ENCODE measurements at places on chromosomes 5 and 9. TPM values are rescaled to one million over a fixed set of nuclear protein-coding genes. Genes with fewer than 3 reads are reported as not detected.

The TRIP13 gene
- total RNA-seq: 64.8 TPM

The PAPPA gene
- total RNA-seq: 33.6 TPM

The PSD2 gene
- total RNA-seq: not detected

The LCN1 gene
- total RNA-seq: not detected

The PRELID1 gene
- 285 TPM for total RNA-seq

The GLDC gene
- total RNA-seq: 13.1 TPM

The CDO1 gene
- total RNA-seq: not detected

The SPAAR gene
- total RNA-seq: not detected

The FRMPD1 gene
- total RNA-seq: 0.05 TPM

The LCN9 gene
- total RNA-seq: not detected

The IL4 gene
- total RNA-seq: not detected

The ST8SIA4 gene
- total RNA-seq: 1.3 TPM

The PCDHB9 gene
- total RNA-seq: 0.03 TPM

The RASA1 gene
- 23.9 TPM for total RNA-seq

The DMRTA1 gene
- total RNA-seq: 0.83 TPM

The ORM1 gene
- not detected for total RNA-seq

The CCL27 gene
- total RNA-seq: 0.22 TPM

The PCDHGA7 gene
- 1.1 TPM for total RNA-seq

The RAB14 gene
- total RNA-seq: 45.8 TPM

The ZCCHC9 gene
- total RNA-seq: 26.6 TPM

Data from A549 treated with RU486 at 1 μM for 4 hours (cell line).